ENCODE measurements at places on chromosomes 11 and 22.

GRCh38 chr22:23754980-23755636, 883 bp upstream of the VPREB3 start:
- H3K27me3 ChIP-seq: no peaks in the 10 kb centered on the region
- H3K27ac ChIP-seq: no peak overlapping the region
- peaks cover 2% of the 10 kb centered on the region for H3K4me1 ChIP-seq
- H3K36me3 ChIP-seq: peaks cover 7% of the 10 kb centered on the region
- DNase-seq: no peak
- no peak overlapping the region for H3K4me3 ChIP-seq

DNA sequence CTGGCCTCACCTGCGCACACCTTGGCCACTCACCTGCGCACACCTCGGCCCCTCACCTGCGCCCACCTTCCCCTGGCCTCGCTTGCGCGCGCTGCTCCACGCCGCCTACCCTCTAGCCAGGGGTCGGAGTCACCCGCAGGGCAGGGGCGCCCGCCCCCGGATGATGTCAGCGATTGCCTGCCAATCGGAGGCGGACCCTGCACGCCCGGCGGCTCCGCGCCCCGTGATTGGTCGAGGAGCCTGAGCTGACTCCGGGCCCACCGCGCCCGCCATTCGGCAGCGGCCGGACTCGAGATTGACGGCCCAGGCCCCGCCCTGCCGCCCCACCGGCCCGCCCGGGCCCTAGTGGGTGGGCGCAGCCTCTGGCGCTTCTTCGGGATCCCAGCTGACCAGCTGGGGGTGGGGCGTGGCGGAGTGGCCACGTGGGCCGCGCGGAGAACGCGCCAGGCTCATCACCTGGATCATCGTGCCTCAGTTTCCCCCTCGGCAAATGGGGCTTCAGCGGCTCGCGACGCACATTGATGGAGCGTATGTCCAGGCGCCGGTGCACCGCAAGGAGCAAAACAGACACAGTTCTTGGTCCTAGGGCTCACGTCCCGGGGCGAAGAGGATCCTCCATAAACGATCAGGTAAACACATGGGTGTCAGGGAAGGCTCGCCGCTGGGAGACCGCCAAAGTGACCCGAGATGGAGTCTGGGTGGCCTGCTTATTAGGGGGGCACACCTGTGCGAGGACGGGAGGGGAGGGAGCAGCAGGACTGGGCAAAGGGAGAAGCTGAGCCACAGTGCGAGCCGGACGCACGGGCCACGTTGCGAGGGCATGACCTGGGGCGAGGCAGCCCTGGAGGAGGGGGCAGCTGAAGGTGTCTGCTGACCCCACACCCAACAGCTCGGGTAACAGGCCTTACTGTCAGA, at the start of gene DHCR7:
DHCR7 (minus strand) TSS at position 137 of the 915 bp plus-strand sequence. CDS start 3,441 bp downstream, outside the sequence.
- H3K27me3 ChIP-seq: no peaks in the 10 kb centered on the region
- peaks cover 28% of the 10 kb centered on the region for H3K4me1 ChIP-seq
- peak; percentile 36 for DNase-seq
- peaks cover 2% of the 10 kb centered on the region for H3K36me3 ChIP-seq

- no peaks in the 10 kb centered on the region for H3K36me3 ChIP-seq
- DNase-seq: no peak
- H3K4me1 ChIP-seq: peaks cover 4% of the 10 kb centered on the region
- H3K27ac ChIP-seq: no peak overlapping the region
- no peak overlapping the region for H3K4me3 ChIP-seq
- no peaks in the 10 kb centered on the region for H3K27me3 ChIP-seq
These were observed 53.8 kb downstream of the COPB1 start for GRCh38 chr11:14445542-14446530.

- no peak overlapping the region for H3K4me3 ChIP-seq
- no peaks in the 10 kb centered on the region for H3K4me1 ChIP-seq
- DNase-seq: no peak
- H3K27me3 ChIP-seq: no peaks in the 10 kb centered on the region
- no peak overlapping the region for H3K27ac ChIP-seq
These were observed 25.4 kb downstream of the TP53AIP1 start for GRCh38 chr11:128917144-128917724.

DNA sequence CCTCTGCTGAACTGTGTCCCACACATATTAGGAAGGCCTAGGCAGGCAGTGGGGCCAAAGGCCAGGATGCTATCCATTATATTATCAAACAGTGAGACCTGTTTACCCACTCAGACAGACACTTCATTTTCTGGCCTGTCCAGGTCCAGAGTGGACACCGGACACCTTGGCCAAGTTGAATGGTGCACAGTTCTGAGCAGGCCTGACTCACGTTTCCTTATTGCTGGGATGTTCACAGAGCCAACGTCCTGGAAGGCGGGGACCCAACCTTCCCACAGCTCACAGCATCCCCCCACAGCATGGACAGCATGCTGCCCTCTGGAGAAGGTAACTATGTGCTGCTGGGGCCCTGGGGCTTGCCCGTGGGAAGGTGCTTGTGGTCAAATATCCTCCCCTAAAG, 86.6 kb downstream of the BTBD10 start:
- H3K27ac ChIP-seq: no peak overlapping the region
- H3K27me3 ChIP-seq: no peaks in the 10 kb centered on the region
- no peaks in the 10 kb centered on the region for H3K36me3 ChIP-seq

DNA sequence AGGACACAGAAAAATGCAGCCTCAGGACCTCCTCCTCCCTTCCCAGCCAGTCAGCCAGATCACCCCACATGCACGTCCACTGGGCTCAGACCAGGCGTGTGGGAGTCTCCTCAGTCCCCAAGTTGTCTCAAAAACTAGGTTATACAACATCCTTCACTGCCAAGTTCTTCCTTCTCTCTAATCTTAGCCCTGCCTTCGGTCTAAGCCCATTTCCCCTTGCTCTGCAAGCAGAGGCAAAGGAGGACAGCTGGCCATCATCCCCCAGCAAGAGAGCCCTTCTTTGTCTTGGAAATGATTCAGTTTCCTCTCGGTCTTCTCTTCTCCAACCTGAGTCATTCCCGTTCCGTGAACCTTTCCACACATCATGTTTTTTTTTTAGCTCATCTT, 14.0 kb upstream of the NRGN start:
- H3K36me3 ChIP-seq: no peaks in the 10 kb centered on the region
- peaks cover 34% of the 10 kb centered on the region for H3K27me3 ChIP-seq
- DNase-seq: no peak
- no peaks in the 10 kb centered on the region for H3K4me1 ChIP-seq
- no peak overlapping the region for H3K27ac ChIP-seq
- H3K4me3 ChIP-seq: no peak overlapping the region

GRCh38 chr11:7691759-7692350, 14.4 kb downstream of the OVCH2 start:
- no peak overlapping the region for H3K4me3 ChIP-seq
- no peak for DNase-seq
- H3K27me3 ChIP-seq: peaks cover 42% of the 10 kb centered on the region
- no peak overlapping the region for H3K27ac ChIP-seq
- no peaks in the 10 kb centered on the region for H3K4me1 ChIP-seq
- no peaks in the 10 kb centered on the region for H3K36me3 ChIP-seq

DNA sequence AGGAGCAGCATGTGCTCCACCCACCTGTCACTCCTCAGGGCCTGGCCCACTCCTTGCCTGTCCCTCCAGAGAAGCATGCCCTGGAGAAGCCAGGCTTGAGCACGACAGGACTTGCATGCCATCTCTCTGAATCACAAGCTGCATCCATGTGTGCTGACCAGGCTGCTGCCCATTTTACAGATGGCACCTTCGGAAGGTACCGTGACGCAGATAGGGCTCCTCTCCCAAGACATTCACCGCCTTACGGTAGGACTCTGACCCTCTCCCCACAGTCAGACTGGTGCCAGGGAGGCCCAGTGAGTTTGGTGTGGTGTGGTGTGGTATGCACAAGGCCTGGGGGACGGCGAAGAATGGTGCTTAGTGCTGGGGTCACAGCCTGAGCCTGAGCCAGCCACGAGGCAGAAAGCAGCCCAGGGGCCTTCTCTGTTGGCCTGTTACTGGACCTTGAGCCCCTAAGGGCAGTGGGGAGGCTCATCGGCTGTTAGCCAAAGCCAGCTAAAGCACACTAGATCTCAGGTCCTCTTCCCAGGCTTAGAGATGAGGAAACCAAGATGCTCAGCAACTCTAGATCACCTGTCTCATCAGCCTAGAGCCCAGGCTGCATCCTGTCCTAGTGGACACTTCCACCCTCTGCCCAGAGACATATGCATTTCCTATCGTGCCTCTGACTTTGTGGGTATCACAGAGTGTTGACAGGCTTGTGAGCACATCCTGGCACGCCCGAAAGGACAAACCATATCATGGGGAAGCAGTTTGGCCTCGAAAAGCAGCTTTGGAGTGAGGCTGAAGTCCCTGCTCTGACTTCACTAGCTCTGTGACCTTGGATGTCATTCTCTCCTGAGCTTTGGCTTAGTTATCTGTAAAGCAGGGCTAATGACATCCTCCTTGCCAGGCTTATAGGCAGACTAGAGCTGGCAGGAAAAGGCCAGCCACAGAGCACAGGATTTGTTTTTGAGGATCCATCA, 17.8 kb downstream of the CYB5R2 start:
- H3K4me1 ChIP-seq: no peaks in the 10 kb centered on the region
- no peak for DNase-seq
